ENCODE measurements at places on chromosomes 3 and 15. TPM values are rescaled to one million over a fixed set of nuclear protein-coding genes. Genes with fewer than 3 reads are reported as not detected.

POMGNT2 gene
- polyA plus RNA-seq: 19.2 TPM

THRB gene
- 31.1 TPM for polyA plus RNA-seq

STRA6 gene
- 30.0 TPM for polyA plus RNA-seq

EPM2AIP1 gene
- polyA plus RNA-seq: 57.2 TPM

EDC3 gene
- 41.9 TPM for polyA plus RNA-seq

GP9 gene
- polyA plus RNA-seq: 0.89 TPM

- DNase-seq: no peak
Measured at GRCh38 chr15:70088455-70088854, 9.3 kb downstream of the TLE3 start.

DNA sequence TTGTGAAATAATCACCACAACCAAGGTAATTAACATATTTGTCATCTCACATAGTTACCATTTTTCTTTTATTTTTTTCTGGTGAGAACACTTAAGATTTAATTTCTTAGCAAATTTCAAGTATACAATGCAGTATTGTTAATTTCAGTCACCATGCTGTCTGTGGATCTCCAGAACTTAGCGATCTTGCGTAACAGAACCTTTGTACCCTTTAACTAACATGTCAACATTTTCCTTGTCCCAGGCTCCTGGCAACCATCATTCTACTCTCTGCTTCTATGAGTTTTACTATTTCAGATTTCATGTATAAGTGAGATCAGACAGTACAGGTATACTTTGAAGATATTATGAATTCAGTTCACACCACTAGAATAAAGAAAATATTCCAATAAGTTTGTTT, 154.4 kb downstream of the KCNAB1 start:
- no peak for DNase-seq

DNA sequence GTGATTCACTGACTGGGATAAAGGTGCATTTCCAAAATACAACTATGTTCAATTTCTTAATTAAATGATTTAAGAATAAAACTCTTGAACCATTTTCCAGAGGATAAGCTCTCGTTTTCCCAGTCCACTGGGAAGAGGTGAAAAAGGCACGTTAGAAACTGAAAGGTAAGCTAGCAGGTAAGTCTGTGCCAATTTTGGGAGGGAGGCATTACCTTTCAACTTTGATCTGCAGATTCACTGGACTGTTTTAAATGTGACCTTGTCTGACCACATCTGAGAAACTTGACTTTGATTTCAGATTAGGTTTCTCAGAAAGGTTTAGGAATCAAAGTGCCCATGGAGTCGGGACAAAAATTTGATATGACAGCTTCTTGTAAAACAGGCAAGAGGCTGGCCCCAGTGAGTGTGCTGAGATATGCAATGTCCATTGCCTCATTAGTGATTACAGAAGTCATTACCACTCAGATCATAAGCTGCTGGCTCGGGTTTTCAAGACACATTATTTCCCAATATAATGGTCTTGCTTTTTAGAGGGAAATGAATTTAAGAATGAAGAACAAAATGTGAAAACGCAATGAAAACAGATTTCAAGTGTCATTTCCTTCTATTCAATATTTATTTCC, 118.8 kb downstream of the ADAMTS9 start:
- no peak for DNase-seq

DNA sequence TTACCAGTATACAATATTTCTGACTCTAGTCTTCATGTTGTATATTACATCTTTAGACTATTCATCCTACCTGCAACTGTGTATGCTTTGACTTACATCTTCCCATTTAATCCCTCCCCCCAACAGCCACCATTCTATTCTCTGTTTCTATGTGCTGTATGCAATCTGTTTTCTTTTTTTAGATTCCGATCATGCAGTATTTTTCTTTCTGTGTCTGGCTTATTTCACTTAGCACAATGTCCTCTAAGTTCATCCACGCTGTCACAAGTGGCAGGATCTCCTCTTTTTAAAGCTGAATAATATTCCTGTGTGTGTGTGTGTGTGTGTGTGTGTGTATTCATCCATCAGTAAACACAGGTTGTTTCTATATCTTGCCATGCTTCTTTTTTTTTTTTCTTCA, 66.4 kb upstream of the NUDT16 start:
- no peak for DNase-seq

GRCh38 chr3:60609446-60609845, 641.8 kb downstream of the FHIT start:
- DNase-seq: no peak

DNA sequence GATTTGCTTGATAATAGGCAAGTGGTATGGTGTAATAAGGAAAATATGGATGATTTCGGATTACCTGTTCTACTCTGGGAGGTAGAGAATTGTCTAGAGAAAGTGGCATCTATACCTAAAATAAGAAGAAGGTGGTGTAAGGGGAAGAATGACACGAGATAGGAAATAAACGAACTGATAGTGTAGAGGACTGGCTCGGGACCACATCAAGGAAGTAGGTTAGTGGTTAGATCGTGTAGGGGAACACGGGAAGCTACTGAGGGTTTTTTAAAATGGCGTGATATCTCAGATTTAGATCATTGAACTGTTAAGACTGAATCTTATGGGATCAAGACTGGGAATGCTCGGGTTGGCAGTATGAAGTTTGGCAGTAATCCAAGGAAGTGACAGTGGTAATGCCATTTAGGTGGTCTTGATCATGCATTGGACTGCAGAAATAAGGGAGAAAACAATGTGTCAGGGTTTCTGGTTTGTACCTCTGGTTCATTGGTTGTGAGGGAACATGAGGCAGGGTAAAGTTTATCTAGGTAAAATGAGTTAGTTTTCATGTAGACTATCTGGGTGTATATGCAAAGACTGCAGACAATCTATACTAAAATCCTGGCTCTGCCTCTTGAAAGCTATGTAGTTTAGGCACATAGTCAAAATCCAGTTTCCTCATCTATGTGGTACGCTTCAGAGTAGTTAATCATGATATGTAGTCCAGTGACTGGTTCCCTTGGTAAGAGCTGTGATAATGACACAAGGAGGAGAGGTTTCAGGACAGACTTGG, 7.4 kb downstream of the RPL14 start:
- no peak for DNase-seq

DNA sequence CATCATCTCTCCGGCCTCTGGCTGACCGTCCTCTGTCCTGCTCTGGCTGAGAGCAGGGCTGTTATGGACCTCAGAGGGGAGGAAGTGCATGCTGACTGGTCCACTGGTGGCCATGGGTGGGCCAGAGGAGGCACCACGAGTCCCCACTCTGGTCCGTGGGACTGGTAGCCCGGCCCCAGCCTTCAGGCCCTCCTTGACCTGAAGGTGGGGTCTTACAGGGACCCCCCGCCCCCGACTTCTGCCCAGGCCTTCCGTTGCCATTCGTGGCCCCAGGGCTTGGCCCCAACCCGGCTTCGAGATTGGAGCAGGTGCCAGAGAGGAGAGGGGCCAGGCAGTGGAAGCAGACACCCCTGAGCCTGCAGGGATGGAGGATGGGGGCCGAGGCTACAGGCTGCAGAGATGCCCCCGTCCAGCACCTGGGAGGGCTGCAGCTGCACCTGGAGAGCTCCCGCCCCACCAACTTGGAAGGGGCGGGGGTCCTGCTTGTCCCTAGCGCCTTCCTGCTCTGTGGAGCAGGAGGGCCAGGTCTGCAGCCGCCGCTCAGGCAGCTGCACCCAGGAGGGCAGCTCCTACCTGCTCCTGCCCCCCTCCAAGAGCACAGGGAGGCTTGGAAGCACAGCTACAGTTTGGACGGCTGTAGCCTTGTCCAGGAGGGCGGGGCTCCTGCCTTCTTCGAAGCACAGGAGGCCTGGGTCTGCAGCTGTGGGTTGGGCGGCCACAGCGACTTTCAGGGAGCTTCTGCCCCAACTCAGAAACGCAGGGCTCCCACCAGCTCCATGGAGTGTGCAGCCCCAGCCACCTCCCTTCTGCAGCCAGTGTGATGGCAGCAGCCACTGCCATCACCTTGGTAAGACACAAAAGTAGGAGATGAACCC, 142.5 kb downstream of the KLF13 start:
- no peak for DNase-seq

- no peak for DNase-seq
Measured at GRCh38 chr15:96115642-96116041, 214.9 kb upstream of the NR2F2 start.

- no peak for DNase-seq
Measured at GRCh38 chr15:67240235-67241131, 14.0 kb downstream of the AAGAB start.

DNA sequence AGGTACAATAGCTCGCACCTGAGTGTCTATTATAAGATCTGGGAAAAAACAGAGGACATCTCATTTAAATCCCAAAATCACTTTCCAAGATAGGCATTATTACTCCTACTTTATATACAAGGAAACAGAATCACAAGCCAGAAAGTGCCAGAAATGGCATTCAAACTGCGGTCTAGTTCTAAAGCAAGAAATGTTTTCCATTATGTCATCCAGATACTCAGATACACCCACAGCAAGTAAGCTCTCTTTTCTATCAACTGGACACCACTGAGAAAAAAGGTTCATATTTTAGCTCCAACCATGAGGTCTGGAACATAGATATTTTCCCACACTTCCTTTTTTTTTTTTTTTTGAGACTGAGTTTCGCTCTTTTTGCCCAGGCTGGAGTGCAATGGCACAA, 8.1 kb downstream of the SLC33A1 start:
- DNase-seq: no peak

DNA sequence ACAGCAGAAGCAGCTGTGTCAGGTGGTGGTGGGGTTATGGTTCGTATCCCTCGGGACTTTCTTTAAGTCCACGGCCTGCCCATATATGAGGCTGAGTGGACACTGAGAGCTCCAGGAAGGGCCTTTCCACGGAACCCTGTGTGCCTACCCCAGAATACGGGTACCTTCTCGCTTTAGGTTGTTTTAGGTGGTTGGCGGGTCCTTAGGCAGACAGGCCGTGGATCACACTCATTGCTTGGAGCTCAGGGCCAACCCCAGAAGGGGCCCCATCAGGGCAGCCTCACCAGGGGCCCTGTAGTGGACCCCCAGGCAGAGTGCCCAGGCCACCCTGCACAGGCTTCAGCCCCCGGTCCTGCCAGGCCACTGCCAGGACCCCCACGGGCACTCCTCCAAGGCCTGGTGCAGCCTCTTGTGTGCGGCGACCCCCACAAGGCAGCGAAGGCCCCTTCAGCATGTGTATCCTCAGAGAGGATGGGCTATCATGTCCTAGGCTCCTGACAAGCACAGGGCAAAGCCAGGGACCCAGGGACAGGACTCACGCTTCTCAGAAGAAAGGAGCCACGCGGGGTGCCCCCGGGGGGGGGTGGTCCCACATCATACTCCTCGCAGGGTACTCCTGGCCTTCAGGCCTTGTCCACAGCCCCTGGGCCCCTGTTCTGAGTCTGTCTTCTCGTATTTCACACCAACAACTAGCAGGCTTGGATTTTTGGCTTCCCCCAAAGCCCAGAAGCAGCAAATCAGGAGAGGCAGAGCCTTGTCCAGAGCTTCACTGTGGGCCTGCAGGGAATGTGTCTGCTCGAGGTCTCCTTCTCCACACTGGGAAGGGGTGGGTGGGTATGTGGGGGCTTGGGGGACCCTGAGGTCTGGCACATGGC, 93.4 kb downstream of the LRRK1 start:
- no peak for DNase-seq

DNA sequence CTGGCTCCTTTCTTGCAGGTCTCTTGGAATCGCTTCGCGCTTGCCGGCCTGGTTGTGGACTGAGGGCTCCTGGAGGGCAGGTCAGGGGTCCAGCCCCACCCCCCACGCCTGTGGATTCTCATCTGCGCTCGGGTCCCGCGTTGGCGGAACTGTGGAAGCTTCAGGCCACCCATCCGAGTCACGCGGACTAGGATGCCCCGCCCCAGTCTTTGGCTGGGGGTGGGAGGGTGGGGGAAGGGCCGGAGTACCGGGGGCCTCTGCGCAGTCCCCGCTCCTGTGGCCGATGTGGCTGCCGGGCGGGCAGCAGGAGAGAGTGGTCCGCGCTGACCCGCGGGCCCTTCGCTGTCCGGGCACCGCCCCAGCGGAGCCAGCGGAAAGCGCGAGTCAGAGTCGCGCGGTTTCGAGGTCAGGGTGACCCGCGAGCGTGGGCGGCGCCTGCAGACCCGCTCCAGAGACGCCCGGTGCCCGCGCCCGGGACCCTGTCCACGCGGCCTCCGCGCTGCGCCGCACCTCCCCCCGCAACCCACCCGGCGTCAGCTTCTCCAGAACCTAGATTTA, 114.2 kb downstream of the KLF13 start:
- DNase-seq: no peak

GRCh38 chr3:134941820-134942219, 146.8 kb downstream of the EPHB1 start:
- DNase-seq: no peak

DNA sequence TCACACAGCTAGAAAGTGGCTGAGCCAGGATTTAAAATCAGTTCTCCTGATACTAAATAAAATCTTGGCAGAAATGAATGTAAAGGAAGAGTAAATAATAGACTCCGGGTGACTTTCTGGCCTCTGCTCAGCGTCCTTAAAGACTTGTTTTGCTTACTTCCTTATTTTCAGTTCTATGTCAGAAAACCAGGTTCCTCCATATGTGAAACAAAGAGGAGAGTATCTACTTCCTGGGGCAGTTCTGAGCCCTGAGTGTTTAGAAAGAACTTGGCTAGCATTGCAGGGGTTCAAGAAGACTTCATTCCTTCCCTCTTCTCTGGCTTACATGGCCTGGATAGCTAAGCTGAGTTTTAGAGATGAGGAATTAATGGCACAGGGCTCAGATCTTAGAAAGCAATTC, 222.8 kb upstream of the TLE3 start:
- no peak for DNase-seq

DNA sequence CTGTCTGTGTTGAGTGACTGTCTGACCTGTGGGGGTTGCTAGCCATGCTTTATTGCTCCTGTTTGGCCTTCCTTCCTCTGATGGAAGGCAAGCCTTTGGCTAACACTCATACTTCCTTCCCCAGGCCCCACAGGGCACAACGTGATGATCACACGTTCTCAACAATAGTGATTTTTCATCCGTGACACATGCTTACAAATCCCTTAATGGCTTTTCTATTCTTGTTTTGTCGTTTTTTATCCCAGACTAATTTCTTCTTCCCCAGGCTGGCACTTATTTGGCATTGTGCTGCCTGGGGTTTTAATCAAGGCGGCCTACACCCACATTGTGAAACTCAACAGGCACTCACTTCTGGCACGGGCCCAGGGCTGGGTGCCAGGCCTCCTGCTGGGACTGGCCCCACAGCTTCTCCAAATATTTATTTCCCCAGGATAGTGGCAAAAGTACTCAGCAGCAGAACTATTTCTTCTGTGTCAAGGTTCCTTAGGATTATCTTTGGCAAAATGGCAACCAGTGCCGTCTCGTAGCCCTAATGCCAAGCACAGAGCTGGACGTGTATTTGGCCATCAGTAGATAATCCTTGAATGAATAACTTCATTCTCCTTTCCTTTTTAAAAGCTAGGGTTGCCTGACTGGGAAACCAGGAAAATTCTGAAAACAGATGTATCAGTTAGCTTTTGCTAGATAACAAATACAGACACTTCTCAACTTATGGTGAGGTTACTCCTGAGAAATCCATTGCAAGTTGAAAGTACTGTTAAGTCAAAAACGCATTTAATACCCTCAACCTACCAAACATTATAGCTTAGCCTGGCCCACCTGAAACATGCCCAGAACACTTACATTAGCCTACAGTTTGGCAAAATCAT, 30.6 kb downstream of the CMTM7 start:
- no peak for DNase-seq

Measured in right renal cortex interstitium (tissue), 3 donors.